Fibroblast of gingiva (primary cell): ENCODE measurements at places on chromosomes 4 and X.

DNA sequence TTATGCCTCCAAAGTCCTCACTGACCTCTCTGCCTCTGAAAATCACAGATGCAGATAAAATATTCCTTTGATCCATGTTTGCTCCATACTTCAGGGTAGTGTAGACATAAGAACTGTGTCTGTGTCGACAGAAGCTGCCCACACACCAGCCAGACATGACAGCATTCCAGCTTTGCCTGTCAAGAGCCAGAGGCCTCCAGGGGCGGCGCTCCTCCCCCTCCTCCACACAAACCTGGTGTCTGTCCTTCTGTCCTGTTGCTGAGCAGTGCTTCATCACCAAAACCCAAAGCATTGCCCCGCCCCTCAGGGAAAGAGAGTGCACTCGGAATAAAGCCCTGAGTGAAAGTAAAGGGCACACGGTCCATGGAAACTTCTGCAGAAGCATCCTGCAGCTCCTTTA lies 379.4 kb downstream of the FBXW7 start:
- no peak for DNase-seq

DNA sequence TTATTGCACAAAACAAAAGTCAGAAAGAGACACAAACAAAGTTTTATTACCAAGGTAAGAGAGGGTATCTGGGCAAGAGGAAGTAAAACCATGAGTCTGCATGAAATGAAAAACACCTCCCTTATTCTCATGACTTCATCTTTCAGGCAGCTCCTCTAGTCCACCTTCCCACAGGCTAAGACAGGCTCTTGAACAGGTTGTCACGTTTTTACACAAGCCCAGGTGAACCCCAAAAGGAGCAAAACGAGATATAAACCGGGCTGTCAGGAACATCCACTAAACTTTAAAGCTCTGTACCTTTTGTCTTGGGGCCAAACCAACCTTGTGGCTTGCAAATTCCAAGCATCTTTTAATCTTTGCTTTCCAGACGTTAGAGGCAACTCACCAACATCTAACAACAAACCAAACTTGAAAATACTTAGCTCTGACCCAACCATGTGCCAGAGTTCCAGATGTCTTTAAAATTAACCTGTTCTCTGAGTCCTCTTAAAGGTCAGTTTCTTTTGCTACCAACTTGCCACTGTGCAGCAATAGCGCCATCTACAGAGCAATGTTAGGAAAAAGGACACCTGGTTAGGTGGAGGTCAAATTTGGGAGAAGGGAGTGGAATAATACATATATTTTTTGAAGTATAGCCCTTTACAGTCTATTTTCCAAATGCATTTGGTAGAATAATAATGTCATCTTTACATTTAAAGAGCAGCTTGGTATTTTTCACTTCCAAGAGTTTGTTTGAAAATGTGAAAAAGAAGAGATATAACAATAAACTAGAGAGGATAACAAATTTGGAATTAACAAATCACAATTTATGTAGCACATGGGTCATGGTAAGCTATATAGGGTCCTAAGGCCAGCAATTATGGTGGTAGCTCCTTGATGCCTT lies 73.1 kb downstream of the QRFPR start:
- DNase-seq = peak; percentile 27

DNA sequence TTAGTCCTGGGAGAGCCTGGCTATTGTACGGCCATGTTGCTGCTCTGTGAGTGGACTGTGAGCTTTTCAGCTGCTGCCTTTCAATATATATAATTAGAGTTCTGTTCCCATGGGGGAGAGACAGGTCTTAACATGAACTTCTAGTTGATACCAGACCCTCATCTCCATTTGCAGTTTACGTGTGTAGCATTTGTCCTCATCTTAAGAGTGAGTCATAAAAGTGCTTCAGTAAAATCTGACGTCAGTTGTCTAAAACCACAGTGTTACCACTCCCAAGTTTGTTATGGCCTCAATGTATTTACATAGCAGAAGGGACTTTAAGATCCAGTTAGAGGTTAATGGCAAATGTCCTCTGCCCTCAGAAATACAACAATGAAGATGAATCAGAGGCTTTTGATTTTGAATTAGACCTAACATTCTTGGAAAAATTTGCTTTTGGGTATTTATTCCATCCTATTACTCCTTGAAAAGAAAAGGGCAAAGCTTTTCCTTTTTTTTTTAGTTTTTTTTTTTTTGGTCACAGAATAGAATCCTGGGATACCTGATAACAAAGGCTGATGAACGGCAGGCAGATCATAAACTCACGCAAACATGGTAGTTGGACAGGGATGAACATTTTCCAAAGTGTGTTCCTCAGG lies 38.6 kb downstream of the PHOX2B start:
- DNase-seq = peak; percentile 30

GRCh38 chr4:117093571-117093970 lies 8.2 kb upstream of the TRAM1L1 start:
- DNase-seq = no peak

- DNase-seq = no peak
Measured at GRCh38 chrX:110045421-110045820, 42.5 kb downstream of the TMEM164 start.

GRCh38 chr4:118760092-118760491 lies 74.9 kb downstream of the METTL14 start:
- DNase-seq = no peak

GRCh38 chr4:123836851-123837595 lies 440.4 kb downstream of the SPRY1 start:
- DNase-seq = no peak

- peak; percentile 54 for DNase-seq
Measured at GRCh38 chrX:71178908-71179307, 34.3 kb downstream of the NLGN3 start.

- DNase-seq = no peak
Measured at GRCh38 chrX:40875476-40875875, 140.1 kb upstream of the MED14 start.

DNA sequence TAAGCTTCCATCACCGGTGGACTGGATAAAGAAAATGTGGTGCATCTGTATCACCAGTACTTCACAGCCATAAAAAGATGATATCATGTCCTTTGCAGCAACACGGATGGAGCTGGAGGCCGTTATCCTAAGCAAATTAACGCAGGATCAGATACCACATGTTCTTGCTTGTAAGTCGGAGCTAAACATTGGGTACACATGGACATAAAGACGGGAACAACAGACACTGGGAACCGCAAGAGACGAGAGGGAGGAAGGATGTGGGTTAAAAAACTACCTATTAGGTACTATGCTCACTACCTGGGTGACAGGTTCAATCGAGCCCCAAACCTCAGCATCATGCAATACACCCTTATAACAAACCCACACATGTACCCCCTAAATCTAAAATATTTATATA lies 16.3 kb upstream of the IDS start:
- no peak for DNase-seq

- DNase-seq = no peak
Measured at GRCh38 chr4:106299977-106300376, 16.0 kb downstream of the TBCK start.

DNA sequence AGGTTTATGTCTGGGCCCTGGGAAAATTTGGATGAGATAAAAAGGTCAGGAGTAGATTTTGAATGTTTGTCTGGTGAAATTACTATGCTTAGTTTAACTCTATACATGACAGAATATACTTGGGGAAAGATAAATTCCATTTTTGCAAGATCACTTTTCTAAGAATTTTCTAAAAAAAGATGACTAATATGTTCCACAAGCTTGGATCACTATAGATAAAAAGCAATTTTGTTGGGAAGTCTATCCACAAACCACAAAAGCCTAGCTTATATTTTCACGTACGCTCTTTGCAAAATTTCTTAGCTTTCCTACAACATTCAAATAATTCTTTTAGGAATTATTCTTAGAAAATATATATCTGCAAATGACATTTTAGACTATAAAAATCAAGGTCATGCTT lies 20.6 kb upstream of the COQ2 start:
- no peak for DNase-seq

- no peak for DNase-seq
Measured at GRCh38 chr4:62037571-62037970, 837.4 kb downstream of the ADGRL3 start.

GRCh38 chr4:98493296-98493695 lies 165.1 kb downstream of the TSPAN5 start:
- no peak for DNase-seq

GRCh38 chr4:81422595-81422994 lies 49.1 kb downstream of the RASGEF1B start:
- no peak for DNase-seq

DNA sequence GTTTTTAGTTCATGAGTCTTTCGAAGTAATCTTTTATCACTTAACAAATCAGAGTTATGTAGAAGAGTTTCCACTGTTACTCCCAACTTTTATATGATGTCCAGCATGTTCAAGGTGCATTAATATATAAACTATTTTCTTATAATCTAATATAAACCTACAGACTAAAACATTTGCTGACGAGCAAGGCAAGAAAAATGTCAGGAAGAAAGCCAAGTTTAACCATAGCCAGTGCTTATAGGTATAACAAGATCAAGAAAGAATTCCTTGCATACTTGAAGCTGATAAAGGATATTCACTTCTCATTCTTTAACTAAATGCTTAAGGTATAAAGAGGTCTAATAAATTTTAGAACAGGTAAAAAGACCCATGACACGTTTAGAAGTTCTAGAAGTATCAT lies 167.7 kb downstream of the NPNT start:
- no peak for DNase-seq
